ENCODE measurements at places on chromosomes 6 and 20.
A peak's percentile ranks its signal among the peaks of the same experiment; 100 is the strongest.

DNA sequence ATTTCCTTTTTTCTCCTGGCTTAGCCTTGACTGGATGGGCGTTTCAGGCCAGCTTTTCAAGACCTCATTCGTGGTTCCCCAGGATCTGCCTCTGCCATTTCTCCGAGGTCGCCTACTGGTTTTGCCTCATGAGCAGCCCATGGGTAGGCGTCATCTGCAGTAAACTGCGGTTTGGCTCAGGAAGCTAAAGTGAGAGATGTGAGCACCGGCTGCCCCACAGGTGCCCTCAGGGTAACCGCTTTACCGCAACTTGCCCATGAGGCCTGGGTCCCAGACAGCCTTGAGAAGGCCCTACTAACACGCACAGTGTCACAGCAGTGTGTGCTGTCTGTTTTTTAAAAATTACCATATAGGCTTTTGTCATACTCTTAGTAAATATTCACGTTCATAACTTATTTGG, 53.4 kb upstream of the TBXT start:
- no peak for DNase-seq

- DNase-seq: no peak
Observed at GRCh38 chr20:10339609-10340008, 94.4 kb downstream of the MKKS start.

DNA sequence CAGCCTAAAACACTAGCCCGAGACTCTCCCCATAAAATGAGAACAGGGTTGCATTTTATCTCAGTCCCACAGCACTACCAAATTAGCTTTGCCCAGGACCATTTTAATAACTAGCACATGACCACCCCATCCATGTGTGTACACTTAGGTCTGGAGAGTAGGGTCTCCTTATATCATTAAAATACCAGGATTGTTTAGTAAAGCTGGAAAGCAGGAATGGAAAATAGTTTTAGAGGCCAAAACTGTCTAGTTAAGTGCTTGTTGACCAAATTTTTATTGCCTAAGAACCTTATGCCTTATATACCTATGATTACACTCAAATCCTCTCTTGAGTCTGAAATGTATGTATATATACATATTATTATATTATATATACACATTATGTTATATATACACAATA, 608.4 kb downstream of the HDGFL1 start:
- no peak for DNase-seq

DNA sequence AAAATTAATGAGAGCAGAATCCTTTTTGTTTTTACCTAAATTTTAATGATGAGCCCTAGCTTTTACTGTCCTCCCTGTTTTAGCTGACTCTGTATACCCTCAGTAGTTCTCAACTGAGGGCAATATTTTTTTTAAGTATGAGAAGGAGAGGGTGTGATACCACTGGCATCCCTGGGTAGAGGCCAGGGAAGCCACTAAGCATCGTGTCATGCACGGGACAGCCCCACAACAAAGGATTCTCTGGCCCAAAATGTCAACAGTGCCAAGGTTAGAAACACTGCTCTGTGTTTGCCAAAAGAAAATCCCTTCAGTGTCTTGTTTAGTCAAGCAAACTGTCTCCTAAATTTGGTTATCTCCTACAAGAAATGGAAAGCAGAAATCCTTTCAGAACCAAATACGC, 210.4 kb downstream of the KCNQ5 start:
- no peak for DNase-seq

DNA sequence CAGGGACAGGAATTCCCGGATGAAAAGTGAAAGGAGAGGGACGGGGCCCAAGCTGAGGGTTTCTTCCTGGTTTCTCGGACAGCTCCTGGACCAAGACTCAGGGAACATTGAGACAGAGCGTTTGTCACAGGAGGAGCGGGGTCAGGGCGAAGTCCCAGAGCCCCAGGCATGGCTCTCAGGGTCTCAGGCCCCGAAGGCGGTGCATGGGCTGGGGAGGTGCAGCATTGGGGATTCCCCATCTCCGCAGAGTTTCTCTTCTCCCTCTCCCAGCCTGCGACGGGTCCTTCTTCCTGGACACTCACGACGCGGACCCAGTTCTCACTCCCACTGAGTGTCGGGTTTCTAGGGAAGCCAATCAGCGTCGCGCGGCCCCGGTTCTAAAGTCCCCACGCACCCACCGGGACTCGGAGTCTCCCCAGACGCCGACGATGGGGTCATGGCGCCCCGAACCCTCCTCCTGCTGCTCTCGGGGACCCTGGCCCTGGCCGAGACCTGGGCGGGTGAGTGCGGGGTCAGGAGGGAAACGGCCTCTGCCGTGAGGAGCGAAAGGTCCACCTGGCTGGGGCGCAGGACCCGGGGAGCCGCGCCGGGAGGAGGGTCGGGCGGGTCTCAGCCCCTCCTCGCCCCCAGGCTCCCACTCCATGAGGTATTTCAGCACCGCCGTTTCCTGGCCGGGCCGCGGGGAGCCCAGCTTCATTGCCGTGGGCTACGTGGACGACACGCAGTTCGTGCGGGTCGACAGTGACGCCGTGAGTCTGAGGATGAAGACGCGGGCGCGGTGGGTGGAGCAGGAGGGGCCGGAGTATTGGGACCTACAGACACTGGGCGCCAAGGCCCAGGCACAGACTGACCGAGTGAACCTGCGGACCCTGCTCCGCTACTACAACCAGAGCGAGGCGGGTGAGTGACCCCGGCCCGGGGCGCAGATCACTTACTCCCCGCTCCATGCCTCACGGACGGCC, 54.6 kb upstream of the POLR1H start:
- no peak for DNase-seq

DNA sequence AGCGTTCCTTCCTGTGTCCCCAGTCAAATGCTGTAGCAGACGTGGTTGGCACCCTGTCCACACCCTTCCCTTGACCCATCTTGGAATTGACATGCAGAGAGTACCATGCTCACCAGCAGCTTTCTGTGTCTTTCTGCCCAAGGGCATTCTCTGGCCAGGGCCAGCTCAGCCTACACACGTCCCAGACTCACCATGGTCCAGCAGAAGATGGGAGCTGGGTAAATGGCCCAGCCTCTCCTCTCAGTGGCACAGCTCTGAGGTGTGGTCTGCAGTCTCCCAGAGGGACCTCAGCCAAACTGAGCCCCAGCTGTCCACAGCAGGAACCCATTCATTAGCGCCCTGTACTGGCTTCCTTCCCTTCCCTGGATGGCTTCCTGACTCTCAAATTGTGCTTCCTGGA, 31.1 kb upstream of the BLCAP start:
- no peak for DNase-seq

DNA sequence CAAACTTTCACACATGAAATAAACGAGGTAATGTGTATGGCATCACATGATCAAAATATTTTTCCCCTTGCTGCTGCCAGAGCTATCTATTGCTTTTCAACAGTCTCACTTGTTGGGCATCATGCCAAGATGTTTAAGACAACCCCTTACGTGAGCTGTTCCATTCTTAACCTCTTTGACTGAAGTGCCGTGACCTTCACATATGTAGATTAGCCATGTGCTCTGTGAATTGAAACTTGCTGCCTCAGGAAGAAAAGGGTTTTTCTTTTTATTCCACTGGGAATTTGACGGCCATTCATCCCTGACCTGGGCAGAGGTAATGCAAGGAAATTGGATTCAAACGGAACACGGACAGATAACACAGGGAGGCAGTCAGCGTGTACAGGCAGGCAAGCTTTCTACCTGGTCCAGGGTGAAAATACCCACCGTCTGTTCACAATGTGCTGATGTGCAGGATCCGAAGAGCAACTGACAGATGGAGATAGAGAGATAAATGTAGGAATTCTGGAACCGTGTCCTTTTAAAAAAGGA, 14.2 kb downstream of the ARID1B start:
- DNase-seq: no peak

- DNase-seq: no peak
Observed at GRCh38 chr6:107554326-107554725, 64.4 kb downstream of the SOBP start.

DNA sequence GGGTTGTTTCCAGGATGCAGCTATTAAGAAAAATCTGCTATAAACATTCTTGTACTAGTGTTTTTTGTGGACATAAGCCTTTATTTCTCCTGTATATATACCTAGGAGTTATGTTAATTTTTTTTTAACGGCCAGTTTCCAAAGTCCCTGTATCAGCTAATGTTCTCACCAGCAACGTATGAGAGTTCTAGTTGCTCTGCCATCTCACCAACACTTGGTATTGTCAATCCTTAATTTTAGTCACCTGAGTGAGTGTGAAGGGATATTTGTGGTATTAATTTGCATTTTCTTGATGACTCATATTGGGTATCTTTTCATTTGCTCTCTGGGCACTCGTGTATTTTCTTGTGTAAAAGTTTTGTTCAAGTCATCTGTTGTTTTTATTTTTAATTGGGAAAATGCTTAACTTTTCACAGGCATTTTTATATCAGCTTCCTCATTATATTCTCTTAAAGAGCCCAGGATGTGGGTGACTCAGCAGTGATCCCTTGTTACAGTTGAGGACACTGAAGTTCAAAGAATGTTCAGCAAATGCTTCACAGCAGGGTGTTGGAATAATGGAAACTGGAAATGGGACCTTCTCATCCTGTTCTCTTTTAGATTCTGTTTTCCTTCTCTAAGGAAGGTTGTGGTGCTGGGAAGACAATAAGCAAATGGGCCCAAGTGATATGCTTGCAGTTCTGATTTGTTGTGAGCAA, 211.7 kb upstream of the PRND start:
- DNase-seq: no peak

DNA sequence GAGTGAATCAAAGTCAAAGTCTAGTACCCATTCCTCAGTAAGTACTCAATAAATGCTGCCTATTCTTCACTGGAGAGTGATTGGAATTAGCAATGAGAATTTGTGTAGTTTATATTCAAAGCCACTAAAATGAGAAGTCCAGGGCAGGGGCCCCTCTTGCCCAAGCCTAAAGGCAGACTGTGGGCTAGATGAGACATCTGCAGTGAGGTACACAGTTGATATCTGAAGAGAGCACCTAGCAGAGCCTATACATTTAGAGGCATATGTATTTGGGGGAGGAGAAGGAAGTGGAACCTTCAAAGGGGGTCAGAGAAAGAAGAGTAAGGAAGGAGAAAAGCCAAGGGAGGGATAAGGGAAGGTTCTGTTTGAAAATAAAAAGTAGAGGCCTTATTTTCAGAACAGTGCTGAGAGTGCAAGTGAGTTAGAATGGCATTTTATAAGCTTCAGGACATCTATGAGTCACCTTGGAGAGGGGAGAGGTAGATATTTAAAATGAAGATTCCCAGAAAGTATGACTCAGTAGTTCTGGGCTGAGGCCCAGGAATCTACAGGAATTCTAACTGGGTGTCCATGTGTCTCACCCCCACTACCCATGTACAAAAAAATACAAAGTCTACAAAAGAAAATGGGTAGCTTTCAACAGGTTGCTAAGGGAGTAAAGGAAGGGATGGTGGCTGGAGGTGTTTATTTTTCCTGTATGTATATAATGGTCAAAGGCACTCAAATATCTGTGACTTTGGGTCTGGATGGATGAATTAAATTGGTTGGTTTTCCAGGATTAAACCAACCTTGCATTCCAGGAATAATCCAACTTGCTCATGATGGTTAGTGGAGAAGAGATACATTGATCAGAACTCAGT, 135.1 kb downstream of the ZFP64 start:
- no peak for DNase-seq

- no peak for DNase-seq
Observed at GRCh38 chr20:10994991-10995700, 321.3 kb upstream of the JAG1 start.

- DNase-seq: no peak
Observed at GRCh38 chr20:437787-438486, 24.4 kb downstream of the TBC1D20 start.

- DNase-seq: peak; percentile 39
Observed at GRCh38 chr6:33904050-33904746, 100.4 kb upstream of the MLN start.

DNA sequence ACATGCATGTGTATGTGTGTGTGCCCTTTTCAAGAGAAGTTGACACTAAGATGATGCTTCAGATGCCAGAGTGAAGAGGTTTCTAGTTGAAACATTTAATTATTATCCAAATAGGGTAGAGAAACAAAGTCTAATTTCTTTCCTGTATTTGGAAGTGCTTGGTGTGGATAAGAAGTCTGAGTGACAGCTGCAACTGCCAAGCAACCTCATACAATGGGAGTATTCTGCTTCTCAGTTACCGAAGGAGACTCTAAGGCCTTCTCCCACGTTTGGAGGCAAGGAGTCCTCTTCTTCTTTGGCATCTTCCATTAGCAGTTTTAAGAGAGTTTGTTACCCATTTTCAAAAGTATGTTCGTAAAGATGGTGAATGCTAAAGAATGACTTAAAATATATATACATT, 82.4 kb downstream of the HDGFL1 start:
- DNase-seq: no peak

- no peak for DNase-seq
Observed at GRCh38 chr6:22880686-22881433, 311.5 kb downstream of the HDGFL1 start.

GRCh38 chr20:61807471-61808160, 258.1 kb downstream of the TAF4 start:
- no peak for DNase-seq

DNA sequence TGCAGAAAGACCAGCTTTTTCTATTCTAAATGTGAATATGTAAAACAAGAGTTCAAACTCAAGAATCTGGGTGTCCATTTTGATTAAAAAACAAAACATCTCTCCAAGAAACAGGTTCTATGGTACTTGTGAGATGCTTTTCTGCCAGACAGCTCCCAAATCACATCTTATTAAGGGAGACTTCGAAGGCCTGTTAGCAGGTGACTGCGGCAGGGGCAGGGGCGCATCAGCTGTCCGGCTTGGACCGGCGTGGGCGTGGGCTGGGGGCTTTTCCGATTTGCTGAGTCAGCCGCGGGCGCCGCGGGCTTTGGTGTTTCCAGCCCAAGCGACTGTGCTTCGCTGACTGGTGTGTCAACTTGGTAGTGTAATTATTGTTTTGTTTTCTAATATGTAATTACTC, 32.6 kb downstream of the TFAP2A start:
- DNase-seq: no peak

GRCh38 chr6:28876710-28877109, 47.1 kb downstream of the TRIM27 start:
- no peak for DNase-seq

DNA sequence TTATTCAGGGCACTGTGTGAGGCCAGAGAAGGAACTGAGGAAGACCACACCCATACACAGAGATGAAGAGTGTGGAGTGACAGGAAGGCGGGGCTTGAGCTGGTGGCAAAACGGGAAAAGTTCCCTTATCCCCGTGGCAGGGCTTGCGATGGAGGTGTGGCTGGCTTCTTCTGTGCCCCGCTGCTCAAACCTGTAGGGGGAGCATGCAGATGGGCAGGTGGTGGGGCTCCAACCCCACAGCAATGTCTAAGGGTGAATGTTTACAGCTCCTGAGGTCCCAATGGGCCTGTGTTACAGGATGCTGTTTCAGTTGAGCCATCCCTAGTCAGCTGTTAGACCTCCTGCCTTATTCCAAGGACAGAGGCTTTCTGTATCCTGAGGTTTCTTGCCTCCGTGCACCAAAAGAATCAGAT, 105.9 kb downstream of the LY86 start:
- no peak for DNase-seq
